ENCODE measurements at places on chromosomes 7 and 10. TPM values are rescaled to one million over a fixed set of nuclear protein-coding genes. Genes with fewer than 3 reads are reported as not detected.

DNA sequence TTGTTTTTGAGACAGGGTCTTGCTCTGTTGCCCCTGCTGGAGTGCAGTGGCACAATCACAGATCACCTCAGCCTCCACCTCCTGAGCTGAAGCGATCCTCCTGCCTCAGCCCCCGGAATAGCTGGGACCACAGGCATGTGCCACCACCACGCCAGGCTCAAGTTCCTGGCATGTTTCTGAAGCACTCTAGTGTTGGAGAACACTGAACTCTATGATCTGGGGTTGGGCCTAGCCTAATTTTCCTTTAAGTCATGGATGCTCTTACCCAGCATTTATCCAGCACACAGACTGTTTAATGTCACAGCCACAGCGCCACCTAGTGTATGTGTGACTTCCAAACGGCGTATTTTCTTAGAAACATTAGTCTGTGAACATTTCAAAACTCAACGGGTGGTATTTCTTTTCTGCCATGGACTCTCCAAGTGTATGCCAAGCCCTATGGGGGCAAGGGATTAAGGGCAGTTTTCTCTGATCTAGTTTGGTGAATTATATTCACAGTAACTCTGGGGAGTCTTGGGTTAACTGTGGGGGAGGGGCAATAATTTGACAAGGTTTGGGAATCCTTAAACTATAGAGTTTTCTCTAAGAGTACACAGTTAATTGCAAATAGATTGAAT lies 91.8 kb downstream of the CREM start:
- DNase-seq: peak; percentile 88

DNA sequence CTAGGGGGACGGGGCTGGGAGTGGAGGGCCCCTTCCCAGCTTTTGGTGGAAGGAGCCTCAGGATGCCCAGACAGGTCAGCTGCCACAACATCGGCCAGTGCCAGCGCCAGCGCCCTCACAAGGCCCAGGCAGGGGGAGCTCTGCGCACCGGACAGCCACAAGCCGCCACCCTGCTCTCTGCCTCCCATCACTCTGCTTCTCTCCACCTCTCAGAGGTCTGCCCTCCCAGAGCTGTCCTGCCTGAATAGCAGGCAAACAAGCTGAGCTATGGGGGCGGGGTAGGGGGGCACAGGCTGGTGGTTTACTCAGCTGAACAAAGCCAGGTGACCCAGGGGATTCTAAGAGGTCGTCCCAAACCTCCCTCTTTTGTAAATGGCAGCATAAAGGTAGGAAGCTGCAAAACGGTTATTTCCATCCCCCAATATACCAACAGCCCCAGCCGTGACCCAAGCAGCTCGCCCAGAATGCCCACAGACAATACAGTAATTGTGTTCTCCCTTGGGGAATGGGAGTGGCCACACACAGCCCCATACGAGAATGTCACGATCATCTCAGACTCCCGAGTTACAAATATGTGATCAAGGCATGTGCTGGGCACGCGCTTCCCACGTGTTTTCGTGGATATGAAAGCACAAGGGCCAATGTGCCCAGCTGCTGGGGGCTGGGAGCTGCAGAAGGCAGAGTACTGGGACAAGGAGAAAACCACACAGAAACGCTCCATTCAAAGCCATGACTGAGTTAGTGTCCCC lies 19.7 kb downstream of the FAM53B start:
- DNase-seq: no peak

- DNase-seq: no peak
Observed at GRCh38 chr7:5671046-5671445, 110.4 kb downstream of the RNF216 start.

DNA sequence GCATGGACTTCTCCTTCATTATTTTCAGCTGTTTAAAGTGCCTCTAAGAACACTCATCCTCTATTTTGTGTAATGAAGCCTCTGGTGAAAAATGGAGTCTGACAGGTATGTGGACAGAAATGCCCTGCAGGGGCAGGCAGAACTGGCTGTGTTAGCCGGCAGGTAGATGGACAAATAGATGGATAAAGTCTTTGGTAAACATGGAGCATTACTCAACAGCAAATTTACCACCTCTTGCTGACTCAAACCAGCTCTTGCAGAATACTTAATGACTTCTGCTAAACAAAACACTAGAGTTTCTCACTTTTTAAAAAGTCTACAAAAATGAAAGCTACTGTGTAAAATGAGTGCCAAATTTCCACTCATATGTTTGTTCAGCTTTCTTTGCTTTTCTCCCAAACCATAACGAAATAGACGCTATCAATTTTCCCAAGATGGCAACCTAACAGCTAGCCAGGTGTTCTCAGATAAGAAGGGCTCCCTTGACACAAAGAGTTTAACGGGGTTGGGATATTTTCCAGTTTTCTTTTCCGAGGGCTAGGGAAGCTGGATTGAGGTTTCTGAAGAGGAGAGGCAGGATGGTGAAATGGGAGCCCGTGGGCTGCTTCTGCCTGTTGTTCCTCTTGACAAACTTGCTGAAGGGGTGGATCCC lies 71.9 kb upstream of the HABP2 start:
- DNase-seq: no peak

DNA sequence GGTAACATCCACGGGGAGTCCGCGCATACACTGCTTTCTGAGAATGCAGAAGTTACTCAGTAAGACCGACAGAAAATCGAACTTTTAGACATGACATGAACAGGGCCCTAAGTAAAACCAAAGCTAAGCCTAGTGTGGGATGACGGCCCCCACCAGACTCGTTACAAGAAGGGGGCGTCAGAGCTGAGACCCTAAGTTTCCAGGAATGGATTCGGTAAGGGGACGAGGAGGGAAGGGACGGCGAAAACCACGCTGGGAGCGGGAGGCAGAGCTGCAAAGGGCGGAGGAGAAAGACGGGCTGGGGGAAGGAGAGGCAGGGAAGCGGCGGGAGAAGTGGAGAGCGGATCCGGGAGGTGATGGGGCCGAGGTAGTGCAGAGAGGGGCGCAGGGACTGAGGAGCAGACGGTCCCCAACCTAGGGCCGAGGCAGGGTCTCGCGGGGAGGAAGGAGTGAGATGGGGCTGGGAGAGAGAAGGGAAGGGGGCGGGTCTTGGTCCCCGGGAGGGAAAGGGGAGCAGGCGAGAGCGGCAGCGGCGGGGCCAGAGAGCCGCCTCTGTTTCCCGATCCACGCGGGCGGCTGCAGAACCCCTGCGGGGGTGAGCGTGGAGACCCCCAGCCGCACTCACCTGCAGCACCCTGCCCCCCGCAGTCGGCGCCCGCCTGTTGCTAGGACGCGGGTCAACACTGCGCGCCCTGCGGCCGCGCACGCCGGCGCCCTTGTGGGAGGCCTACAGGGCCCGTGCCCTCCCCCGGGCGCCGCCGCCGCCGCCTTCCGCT lies 513 bp downstream of the ODAD2 start:
- DNase-seq: no peak

- DNase-seq: no peak
Observed at GRCh38 chr10:62844280-62845011, 28.3 kb upstream of the EGR2 start.

DNA sequence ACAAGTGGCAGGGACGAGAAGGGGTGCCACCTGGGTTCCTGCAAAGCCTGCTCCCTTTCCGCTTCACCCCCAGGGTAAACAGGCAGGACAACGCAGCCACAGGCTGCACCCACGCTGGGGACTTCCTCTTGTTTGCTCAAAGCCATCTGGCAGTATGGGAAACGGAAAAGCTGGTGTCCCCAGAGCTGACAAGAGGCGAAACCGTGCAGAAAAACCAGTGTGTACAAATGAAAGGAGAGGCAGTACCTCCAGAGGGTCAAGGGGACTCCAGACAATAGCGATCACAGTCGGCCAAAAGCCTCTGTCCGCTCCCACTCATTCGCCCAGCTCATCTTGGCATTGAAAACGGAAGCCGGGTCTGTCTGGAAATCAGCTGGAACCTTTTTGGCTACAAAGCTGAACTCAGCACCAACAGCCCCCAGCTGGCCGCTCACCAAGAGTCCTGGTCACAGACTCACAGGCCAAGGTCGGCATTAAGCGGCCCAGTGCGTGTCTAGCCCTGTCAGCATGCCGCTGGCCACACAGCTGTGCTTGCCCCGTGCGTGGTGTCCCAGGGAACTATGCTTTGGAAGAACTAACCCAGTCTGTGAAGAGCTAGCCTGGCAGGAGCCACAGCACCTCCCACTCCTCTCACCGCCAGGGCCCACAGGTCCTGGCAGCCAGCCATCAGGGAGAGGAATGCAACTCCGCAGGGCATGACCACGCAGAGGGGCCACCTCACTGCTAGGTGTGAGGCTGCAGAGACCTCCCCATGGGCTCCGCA lies 10.4 kb downstream of the TNS3 start:
- no peak for DNase-seq

- DNase-seq: no peak
Observed at GRCh38 chr7:55086413-55087201, 67.8 kb downstream of the EGFR start.

DNA sequence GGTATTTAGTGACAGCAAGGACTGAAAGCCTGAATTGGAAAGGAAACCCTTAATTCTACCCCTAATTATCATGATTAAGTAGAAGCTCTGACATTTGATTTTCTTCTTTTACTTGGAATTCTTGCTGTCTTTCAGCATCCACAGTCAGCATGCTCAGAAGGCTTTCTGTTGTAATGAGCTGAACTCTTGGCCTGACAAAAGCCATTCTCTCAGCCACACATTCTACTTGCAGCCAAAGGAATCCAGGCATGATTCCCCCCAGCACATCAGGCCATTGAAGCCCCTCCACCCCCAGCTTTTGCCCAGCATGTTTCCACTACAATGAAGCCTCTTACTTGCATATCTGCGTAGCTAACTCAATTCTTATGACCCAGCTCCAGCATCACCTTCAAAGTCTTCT lies 94.3 kb upstream of the FRMD4A start:
- DNase-seq: no peak

- DNase-seq: no peak
Observed at GRCh38 chr7:43328785-43329380, 216.4 kb downstream of the HECW1 start.

GRCh38 chr7:142556740-142557139 lies 192.5 kb upstream of the PRSS1 start:
- peak; percentile 50 for DNase-seq

C10orf90 gene
- 0.72 TPM for total RNA-seq

DNA sequence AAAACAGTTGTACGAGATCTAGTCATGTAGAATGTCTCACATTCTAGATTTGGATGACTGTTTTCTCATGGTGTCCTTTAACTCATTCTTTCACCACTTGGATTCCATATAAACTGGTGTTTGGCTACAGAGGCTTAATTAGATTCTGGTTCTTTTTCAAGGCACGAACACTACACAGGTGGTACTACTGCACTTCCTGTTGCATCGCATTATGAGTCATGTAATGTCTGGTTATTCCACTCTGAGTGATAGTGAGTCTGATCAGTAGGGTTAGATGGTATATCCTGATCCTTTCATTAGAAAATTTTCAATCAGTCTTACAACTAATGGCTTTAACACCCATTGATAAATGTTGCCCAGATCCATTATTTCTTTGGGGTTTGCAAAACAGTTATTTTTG lies 11.2 kb upstream of the AKAP9 start:
- DNase-seq: no peak

LRRD1 gene
- 0.12 TPM for total RNA-seq

GRCh38 chr10:103067484-103067883 lies 125.6 kb downstream of the NT5C2 start:
- no peak for DNase-seq
